Activated naive CD4-positive, alpha-beta T cell treated with anti-CD3 and anti-CD28 coated beads for 36 hours (primary cell): ENCODE measurements at places on chromosomes 16 and 17.

GRCh38 chr17:48767263-48767774 is 38.8 kb upstream of the HOXB13 start:
- no peak for DNase-seq

DNA sequence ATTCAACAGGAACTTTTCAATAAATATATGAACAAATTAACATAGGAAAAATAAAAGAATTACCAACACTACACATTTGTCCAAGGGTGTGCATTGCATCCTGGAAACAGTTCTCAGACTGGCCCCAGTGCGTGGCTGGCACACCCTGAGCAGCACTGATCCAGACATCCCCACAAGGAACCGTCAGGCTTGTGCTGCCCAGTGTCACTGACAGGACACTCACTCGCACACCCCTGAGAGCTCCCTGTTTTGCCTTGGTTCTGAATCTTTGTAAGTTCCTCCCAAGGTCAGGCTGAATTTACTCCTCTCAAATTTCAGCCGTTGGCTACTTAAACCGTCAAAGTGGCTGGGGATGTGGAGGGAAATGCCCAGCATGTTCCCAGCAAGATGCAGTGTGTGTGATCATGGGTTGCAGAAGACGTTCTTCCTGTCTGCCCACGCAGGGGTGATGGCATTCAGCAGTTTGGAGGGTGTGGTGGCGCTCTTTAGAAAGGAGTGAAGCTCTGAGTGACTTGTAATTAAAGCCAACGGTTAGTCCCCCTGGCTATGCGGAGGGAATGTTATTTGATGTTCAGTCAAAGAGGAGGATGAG is 1.7 kb downstream of the MT2A start:
- peak; percentile 94 for DNase-seq

DNA sequence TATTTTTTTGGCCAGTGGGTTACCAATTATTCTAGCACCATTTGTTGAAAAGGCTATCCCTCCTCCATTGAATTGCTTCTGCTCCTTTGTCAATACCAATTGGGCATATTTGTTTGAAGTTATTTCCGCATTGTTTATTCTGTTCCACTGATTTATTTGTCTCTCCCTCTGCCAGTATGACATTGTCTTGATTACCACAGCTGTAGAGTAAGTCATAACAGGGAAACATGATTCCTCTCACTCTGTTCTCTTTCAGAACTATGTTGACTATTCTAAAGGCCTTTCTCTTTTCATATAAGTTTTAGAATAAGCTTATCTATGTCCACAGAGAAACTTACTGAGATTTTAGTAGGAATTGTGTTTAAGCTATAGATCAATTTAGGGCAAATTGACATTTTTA is 94.3 kb downstream of the MAP2K6 start:
- no peak for DNase-seq

- DNase-seq = no peak
These were observed 168.9 kb downstream of the CBLN1 start for GRCh38 chr16:49112754-49113153.

DNA sequence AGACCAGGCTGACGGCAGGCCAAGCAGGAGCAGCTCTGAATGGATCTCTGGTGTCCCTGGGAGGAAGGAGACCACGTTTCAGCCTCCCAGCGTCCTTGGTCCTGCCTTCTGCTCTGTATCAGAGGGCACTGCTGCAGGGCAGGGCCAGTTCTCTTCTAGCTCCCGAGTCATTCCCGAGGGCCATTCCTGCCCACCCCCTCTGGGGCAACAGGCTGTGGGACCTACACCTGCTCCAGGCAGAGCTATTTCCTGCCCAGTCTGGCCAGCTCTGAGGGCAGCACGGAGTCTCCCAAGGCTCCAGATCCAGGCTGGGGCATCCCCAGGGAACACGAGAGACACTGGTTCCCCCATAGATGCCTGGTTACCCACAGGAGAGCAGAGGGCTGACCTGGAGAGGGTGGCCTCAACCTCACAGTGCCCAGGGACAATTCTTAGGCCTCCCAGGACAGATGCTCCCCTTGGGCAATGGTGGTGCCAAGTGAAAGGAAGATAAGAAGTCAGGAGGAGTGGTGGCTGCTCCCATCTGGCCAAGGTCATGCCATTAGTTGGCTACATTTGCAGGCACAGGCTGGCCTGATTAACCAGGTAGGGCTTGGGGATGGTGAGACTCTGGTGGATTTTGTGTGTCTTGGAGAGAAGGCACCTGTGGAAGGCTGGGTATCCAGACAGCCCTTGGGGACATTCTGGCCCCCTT is 2.0 kb downstream of the WFIKKN2 start:
- DNase-seq = no peak
